ENCODE measurements at places on chromosomes 4 and X. TPM values are rescaled to one million over a fixed set of nuclear protein-coding genes. Genes with fewer than 3 reads are reported as not detected.

Gene RBM10
- total RNA-seq: 61.2 TPM

Gene COL4A6
- total RNA-seq: 3.8 TPM

Gene ARHGEF6
- total RNA-seq: 9.4 TPM

Gene MOSPD2
- total RNA-seq: 28.0 TPM

Gene EIF2S3
- 389 TPM for total RNA-seq

Gene GAGE12J
- not detected for total RNA-seq

Gene LANCL3
- 0.12 TPM for total RNA-seq

Gene BEND4
- total RNA-seq: 0.12 TPM

Gene ARMCX5
- 18.6 TPM for total RNA-seq

Gene ZNF718
- total RNA-seq: 8.2 TPM

Gene NR3C2
- total RNA-seq: 0.55 TPM

Gene SEC24B
- total RNA-seq: 12.4 TPM
